Stimulated activated CD4-positive, alpha-beta T cell treated with anti-CD3 and anti-CD28 coated beads, Interleukin-2, amount 100 ng/mL, for 24 hours (primary cell): ENCODE measurements at places on chromosomes 1 and 21.

DNA sequence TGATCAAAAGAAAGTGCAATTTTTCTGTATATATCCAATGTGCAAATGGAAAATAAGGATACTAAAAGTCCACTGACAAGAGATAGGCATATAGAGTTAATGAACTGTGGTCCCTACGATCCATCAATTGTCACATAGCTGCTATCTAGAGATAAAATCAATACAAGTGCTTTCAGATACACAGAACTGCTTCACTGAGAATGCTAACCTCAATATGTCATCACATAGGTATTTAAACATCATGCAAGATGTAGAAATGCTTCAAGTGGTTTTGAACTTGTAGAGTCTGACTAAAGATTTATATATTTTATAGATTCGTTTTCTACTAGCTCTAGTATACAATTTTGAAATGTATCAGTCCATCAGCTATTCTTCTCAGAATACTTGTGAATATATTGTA, 1604.7 kb downstream of the PLA2G4A start:
- no peak for DNase-seq

- DNase-seq, result no peak
These were observed 57.8 kb downstream of the SERINC2 start for GRCh38 chr1:31470794-31471315.

DNA sequence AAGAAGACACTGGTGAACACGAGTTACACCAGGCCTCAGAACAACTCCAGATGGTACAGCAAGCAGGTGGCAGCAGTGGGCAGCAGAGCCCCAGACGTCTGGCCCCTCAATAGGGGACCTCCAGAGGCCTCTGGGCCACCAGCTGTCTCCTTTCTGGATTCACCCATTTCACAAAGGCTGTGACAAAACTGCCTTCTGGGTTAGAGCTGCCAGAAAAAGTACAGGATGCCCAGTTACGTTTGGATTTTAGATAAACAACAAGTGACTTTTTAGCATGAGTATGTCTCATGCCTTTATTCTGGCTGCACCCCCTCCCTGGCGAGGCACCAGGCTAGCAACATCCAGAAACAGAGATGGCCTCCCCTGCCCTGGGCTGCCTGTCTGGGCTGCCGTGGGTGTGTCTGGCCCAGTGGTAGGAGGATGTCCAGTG, 30.1 kb downstream of the ITPKB start:
- no peak for DNase-seq

- DNase-seq, result no peak
These were observed 28.3 kb upstream of the TMPRSS2 start for GRCh38 chr21:41536076-41536826.

DNA sequence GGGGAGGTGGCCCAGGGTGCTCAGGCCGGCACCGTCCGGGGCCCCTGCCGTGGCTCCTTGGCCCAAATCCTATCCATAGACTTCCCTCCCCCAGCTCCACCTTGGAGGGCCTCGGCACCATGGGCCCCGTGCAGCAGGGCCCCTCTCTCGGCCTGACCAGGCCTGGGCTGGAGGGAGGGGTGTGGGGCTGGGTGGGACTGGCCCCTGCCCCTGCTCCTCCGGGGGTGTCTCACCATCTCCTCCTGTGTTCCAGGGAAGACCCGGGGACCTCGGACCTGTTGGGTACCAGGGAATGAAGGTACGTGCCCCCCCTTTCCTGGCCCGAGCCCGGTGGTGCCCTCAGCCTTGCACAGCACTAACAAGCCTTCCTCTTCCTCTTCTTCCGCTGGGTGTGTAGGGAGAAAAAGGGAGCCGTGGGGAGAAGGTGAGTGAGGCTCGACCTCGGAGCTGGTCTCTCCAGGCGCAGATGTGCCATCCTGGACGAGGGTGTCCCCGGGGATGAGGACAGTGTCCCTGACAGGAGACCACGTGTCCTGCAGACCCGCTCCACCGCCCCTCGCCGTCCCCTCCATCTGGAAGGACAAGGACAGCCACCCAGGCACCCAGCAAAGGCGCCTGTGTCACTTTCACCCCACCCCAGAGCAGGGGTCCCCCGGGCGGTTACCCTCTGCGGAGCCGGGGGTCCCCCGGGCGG, 7.9 kb downstream of the COL6A1 start:
- DNase-seq, result no peak

DNA sequence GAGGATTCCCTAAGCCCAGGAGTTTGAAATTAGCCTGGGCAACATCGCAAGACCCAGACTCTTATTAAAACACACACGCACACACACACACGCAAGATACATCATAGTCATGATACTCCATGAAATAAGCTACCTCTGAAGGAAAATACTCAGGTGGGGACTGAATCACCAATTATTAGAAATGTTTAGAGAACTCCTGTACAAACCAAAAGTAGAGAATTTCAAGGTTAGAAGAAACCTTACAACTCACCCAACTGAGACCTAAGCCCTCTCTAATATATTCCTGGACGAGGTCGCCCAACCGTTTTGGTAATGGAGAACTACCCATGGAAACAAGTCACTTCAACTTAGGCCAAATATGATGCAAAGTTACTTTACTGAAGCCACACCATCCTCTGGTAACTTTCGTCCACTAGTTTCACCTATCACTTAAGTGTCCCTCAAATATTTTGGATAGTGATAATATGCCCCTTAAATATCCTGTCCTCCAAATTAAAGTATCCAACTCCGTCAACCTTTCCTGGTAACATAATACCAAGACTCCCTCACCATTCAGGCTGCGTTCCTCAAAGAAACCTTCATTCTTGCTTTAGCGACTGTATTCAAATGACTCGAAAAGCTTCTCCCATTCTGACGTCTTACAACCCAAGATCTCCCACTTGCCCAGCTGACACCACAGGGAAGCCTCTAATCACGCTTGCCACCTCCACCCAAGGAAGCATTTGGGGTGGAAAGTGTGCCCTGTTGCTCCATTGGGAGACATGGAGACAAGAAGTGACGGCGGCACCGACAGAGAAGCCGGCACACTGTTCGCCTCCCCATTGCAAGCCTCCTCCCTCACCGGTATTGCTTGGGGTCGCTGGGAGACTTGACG, 856 bp downstream of the NRDC start:
- DNase-seq, result peak; percentile 26

DNA sequence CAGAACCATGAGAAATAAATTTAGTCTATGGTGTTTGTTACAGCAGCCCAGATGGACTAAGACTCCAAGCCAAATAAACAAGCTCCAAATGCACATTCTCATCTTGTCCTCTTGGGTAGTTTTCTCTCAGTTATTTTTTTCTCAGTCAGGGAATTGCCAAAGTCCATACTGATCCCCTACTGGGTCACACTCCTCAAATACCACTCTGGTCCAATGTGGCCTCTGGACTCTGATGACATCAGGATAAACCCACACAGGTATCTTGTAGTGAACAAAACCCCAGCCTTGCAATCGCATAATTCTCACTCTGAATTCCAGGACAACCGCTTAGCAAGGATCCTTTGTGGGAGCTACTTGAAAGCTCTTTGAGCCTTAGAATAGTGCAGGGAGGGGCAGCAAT, 248.4 kb upstream of the JUN start:
- DNase-seq, result no peak

- no peak for DNase-seq
These were observed 96.5 kb downstream of the SMYD2 start for GRCh38 chr1:214377485-214377884.

GRCh38 chr21:34835526-34835925, 166.7 kb downstream of the CLIC6 start:
- no peak for DNase-seq

GRCh38 chr1:42684139-42684538, 1.9 kb downstream of the YBX1 start:
- peak; percentile 26 for DNase-seq

- no peak for DNase-seq
These were observed 412.1 kb downstream of the DPYD start for GRCh38 chr1:97508653-97509218.

GRCh38 chr21:38467374-38467773, 30.9 kb downstream of the ERG start:
- DNase-seq, result no peak

GRCh38 chr1:43314233-43314632, 13.5 kb downstream of the TIE1 start:
- no peak for DNase-seq

- DNase-seq, result peak; percentile 27
These were observed 112.2 kb downstream of the NR5A2 start for GRCh38 chr1:200139661-200140250.

- no peak for DNase-seq
These were observed 213.8 kb downstream of the ROR1 start for GRCh38 chr1:63987628-63988024.

DNA sequence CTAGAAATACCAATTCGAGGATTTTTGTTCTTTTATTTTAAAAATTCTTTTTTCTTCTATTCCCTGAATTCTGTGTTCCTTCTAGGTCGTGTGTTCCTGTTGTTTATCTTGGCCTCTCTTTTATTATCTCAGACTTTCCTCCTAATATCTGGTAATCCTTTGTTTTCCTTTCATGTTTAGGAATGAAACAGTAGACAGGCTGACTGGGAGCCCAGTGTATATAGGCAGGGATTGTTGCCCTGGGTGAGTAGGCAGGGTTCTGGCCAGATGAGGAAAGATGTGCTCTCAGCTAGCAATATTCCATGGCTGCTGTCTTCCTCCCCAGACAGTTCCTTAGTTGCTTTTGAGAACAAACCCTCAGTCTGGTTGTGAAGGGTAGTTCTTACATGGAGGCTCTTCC, 161.8 kb upstream of the PDE4B start:
- DNase-seq, result no peak

GRCh38 chr1:74763807-74764206, 30.9 kb downstream of the TYW3 start:
- DNase-seq, result no peak
